Caco-2 (cell line): ENCODE measurements at places on chromosomes 7 and 10. TPM values are rescaled to one million over a fixed set of nuclear protein-coding genes. Genes with fewer than 3 reads are reported as not detected.
A peak's percentile ranks its signal among the peaks of the same experiment; 100 is the strongest.

ABCB4 gene
- total RNA-seq, result 0.18 and 0.21 TPM in 2 replicates

ARPC1A gene
- 190 and 201 TPM in 2 replicates for total RNA-seq

GIMAP5 gene
- total RNA-seq, result not detected in 2 replicates

TBL2 gene
- 74.8 and 76.8 TPM in 2 replicates for total RNA-seq

HK1 gene
- 27.2 and 35.4 TPM in 2 replicates for total RNA-seq

GRM3 gene
- not detected in 2 replicates for total RNA-seq

DNA sequence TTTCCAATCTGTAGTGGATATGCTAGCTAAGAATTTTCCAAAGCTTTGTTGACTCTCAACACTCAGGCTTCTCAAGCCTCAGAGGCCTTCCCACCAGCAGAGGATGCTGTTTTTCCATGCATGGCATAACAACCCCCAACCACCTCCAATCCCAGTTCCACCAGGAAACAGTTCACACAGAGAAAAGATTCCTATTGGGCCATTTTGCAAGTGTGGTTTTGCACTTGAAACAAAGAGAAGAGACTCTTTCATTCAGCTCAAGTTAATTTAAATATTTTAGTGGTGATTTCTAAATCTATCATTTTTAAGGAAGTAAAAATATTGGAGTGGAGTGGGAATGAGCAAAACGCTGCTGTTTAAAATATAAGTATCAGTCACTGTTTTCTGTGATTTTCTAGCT, 105.6 kb upstream of the COL1A2 start:
- H3K4me3 ChIP-seq, result no peak overlapping the region
- no peaks in the 10 kb centered on the region for H3K36me3 ChIP-seq
- no peaks in the 10 kb centered on the region for H3K27me3 ChIP-seq
- H3K4me1 ChIP-seq, result no peaks in the 10 kb centered on the region
- peak; percentile 78 for DNase-seq

- no peaks in the 10 kb centered on the region for H3K36me3 ChIP-seq
- H3K27ac ChIP-seq, result no peak overlapping the region
- H3K4me1 ChIP-seq, result no peaks in the 10 kb centered on the region
- DNase-seq, result no peak
Observed at GRCh38 chr10:113917636-113918035, 63.2 kb downstream of the NHLRC2 start.

DNA sequence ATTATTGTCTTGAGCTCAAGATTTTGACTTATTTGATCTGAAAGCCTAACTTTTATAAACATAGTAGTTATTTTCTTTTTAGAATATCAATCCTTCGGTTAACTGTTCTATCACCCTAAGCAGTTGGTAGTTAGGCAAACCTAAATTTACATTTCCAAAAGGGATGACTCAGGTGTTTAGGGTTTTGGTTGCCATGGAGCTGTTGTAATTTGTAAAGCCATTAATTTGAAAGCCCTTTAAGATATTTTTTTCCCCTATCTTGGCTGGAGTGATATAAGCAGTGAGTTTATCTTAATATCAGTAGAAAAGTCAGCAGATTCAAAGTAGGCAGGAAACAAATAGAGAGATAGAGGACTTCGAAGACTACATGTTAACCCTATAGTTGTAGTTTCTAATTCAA, 1472.6 kb upstream of the CELF2 start:
- H3K27ac ChIP-seq, result no peak overlapping the region
- H3K4me1 ChIP-seq, result no peaks in the 10 kb centered on the region
- H3K27me3 ChIP-seq, result no peaks in the 10 kb centered on the region

- no peak overlapping the region for H3K4me3 ChIP-seq
- no peak for DNase-seq
Observed at GRCh38 chr7:147436718-147437117, 1153.8 kb upstream of the C7orf33 start.

GRCh38 chr7:38311329-38311937, 38.0 kb upstream of the TARP start:
- H3K27me3 ChIP-seq, result no peaks in the 10 kb centered on the region
- peak overlapping the region; percentile 41 for H3K4me3 ChIP-seq
- no peak overlapping the region for H3K27ac ChIP-seq
- no peak for DNase-seq
- no peaks in the 10 kb centered on the region for H3K36me3 ChIP-seq

DNA sequence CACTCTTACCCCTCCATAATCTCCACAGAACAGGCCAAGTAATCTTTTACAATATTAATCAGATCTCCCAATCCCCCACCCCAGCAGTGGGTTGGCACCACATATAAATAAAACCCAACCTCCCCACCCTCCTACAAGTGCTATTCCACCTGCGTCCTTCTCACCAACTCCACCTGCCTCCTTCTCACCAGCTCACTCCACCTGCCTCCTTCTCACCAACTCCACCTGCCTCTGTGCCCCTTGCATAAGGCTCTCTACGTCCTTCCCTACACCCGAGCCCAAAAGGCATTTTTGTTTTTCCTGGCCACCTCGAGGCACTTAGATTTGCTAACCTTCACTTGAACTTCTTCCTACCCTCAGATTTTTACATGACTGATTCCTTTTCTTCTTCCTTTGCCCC, 89.7 kb downstream of the ATE1 start:
- no peaks in the 10 kb centered on the region for H3K27me3 ChIP-seq
- no peak overlapping the region for H3K4me3 ChIP-seq
- H3K27ac ChIP-seq, result peak overlapping the region; percentile 21
- H3K4me1 ChIP-seq, result peaks cover 32% of the 10 kb centered on the region
- H3K36me3 ChIP-seq, result peaks cover 2% of the 10 kb centered on the region; the same call in 1 of the 2 replicates

DNA sequence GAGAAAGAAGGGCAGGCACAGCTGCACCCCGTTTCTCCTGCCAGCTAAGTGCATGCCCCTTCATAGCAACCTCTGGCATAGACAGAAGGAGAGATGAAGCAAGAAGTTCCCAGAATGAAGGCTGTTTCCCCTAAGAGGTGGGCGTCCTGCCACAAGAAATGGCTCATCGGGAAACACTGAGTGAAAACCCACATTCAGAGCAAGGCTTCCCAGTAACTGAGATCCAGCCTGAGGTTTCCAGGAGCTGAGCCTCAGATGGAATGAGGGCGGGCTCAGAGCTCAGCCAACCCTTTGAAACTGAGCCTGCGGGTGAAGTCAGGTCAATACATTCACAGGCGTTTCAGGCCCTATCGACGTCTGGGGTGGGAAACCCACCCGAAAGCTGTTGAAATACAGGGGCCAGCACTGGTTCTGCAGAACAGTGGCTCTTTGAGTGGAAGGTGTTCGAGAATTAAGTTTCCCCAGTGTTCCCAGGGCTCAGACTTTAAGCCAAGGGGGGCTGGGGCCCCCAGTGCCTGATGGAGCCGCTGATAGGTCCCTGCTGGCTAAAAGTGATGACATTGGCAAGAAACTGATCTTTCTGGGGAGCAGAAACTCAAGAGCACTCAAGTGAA, 510.2 kb downstream of the RPS24 start:
- no peaks in the 10 kb centered on the region for H3K36me3 ChIP-seq
- H3K27me3 ChIP-seq, result no peaks in the 10 kb centered on the region
- DNase-seq, result no peak
- H3K27ac ChIP-seq, result no peak overlapping the region
- H3K4me1 ChIP-seq, result peaks cover 20% of the 10 kb centered on the region

DNA sequence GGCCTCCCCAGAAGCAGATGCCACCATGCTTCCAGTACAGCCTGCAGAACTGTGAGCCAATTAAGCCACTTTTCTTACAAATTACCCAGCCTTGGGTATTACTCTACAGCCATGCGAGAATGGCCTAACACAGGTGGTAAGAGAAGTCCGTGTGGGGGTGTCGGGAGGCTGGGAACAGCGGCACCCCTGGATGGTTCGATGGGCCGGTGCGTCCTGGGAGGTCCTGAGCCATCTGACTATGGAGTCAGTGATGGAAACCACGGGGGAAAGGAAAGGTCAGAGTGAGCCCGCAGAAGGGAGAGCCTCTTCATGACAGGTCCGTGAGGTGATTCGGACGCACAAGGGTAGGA, 2.5 kb upstream of the PTPRN2 start:
- H3K27ac ChIP-seq, result no peak overlapping the region
- no peaks in the 10 kb centered on the region for H3K36me3 ChIP-seq
- peaks cover 21% of the 10 kb centered on the region for H3K4me1 ChIP-seq
- no peak overlapping the region for H3K4me3 ChIP-seq
- no peak for DNase-seq

- H3K27me3 ChIP-seq, result no peaks in the 10 kb centered on the region
- no peaks in the 10 kb centered on the region for H3K36me3 ChIP-seq
- DNase-seq, result no peak
Observed at GRCh38 chr7:111672901-111673300, 110.6 kb upstream of the IMMP2L start.

DNA sequence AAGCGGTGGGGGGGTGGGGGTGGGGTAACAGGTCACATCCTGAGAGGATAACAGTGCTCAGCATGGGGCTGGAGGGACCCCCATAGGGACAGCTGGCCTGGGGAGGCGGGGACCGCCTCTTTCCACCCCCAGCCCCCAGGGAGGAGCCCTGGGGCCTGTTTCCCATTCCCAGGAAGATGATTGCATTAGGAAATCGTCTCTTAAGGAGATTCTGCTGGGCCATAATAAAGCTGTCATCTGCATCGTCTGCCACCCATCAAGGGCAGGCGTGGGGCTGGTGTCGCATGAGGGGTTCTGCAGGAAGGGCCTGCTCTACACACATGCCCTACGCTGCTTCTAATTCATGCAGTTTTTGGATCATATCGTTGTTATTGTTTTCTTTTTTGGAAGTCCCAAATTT, 17.2 kb downstream of the RET start:
- H3K27me3 ChIP-seq, result peaks cover 6% of the 10 kb centered on the region
- H3K4me3 ChIP-seq, result no peak overlapping the region
- no peak for DNase-seq
- H3K27ac ChIP-seq, result no peak overlapping the region
- no peaks in the 10 kb centered on the region for H3K4me1 ChIP-seq

DNA sequence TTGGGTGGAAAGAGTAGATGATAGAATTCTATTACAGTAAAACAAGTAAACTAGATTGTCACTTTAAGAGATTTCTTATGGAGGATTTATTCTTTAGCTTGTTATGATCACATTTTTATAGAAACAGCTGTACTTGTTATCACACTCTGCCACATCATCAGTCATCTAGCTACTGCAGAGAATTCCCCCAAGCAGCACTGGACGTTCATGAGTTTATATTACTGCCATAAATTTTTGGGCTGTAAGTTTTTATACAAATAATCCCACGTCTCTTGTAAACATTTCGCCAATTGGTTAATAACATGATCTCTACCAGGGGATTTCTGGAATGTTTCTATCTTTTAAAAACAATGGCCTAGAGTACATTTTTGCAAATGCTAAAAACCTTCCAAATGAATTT, 238.8 kb downstream of the POLR1F start:
- no peak for DNase-seq
- no peaks in the 10 kb centered on the region for H3K27me3 ChIP-seq
- no peaks in the 10 kb centered on the region for H3K36me3 ChIP-seq
- H3K4me3 ChIP-seq, result no peak overlapping the region

DNA sequence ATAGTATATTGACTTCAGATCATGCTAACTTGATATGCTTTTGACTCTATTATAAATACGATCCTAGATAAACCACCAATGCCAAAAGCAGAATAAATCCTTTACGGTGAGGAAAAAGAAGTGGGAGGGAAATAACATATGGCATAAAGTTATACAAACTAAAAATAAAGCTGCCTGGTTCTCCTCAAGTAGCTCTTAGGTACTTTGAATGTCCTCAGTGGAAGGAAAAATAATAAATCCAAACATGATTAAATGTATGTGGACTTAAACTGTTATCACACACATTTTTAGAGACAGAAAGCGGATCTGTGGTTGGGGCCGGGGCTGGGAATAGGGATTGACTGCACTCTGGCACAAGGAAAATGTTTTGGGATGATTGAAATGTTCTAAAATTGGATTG, 23.6 kb downstream of the EEPD1 start:
- no peak overlapping the region for H3K4me3 ChIP-seq
- DNase-seq, result no peak
- H3K27me3 ChIP-seq, result no peaks in the 10 kb centered on the region
- no peaks in the 10 kb centered on the region for H3K4me1 ChIP-seq
- H3K27ac ChIP-seq, result no peak overlapping the region

- no peaks in the 10 kb centered on the region for H3K36me3 ChIP-seq
- no peak overlapping the region for H3K27ac ChIP-seq
- no peak for DNase-seq
- peaks cover 10% of the 10 kb centered on the region for H3K4me1 ChIP-seq
Observed at GRCh38 chr7:30254248-30254647, 30.1 kb upstream of the ZNRF2 start.

DNA sequence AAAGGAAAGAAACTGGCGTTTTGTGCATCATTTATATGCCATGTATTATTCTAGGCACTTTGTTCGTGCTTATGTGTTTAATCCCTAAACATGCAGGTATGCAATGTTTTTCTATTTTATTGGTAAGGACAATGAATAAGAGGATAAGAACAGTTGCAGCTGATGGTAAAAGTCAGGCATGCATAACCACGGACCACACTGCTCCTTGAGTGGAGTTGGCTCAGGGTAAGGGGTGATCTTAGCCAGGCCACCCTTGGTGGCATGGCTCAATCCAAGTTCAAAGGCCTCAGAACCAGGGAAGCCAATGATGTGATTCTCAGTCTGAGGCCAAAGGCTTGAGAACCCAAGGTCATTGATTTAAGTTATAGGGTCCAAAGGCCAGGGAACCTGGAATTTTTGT, 1068.1 kb downstream of the NRG3 start:
- no peak for DNase-seq
- H3K4me1 ChIP-seq, result no peaks in the 10 kb centered on the region
- H3K27ac ChIP-seq, result no peak overlapping the region
- no peaks in the 10 kb centered on the region for H3K36me3 ChIP-seq
- H3K27me3 ChIP-seq, result no peaks in the 10 kb centered on the region

DNA sequence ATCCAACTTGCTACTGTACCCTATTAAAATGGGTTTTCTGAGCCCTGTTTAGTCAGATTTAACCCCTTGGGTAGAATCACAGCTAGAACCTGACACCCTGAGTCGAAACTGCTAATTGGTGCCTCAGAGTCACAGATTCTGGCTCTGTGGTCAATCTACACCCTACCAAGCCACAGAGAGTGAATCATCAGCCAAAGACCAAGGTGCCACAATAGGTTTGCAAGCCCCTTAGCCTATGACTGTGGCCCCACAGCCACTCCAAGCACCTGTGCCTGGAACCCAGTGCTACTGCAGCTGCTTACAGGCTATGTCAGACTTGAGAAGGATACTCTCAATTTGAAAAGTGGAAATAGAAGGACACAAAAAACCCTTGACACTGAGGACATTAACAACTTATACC, 202.8 kb upstream of the KCND2 start:
- H3K4me1 ChIP-seq, result no peaks in the 10 kb centered on the region
- no peaks in the 10 kb centered on the region for H3K27me3 ChIP-seq
- H3K4me3 ChIP-seq, result no peak overlapping the region
- no peak overlapping the region for H3K27ac ChIP-seq

- peaks cover 35% of the 10 kb centered on the region for H3K4me1 ChIP-seq
- no peaks in the 10 kb centered on the region for H3K36me3 ChIP-seq
- H3K27me3 ChIP-seq, result no peaks in the 10 kb centered on the region
- DNase-seq, result no peak
- peak overlapping the region; percentile 70 for H3K27ac ChIP-seq
Observed at GRCh38 chr7:103658055-103659005, 212.3 kb upstream of the SLC26A5 start.

DNA sequence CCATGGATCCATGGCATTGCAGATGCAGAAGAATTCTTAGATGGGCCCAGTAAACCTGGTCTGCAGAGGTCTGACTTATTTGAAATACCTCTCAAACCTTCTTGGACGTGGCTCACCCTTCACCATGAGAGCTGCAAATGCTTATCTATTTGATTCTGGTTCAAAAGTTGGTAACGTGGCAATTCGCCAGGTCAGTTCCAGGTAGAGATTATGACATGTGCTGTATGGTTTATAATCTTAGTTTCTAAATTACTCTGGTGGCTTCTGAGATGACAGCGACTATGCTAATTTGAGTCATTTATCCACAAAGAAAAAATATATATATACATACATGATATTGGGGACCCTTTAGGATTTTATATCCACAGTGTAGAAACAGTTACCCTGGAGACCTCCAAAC, 68.8 kb downstream of the NRP1 start:
- H3K27me3 ChIP-seq, result no peaks in the 10 kb centered on the region
- H3K36me3 ChIP-seq, result no peaks in the 10 kb centered on the region
- no peak overlapping the region for H3K4me3 ChIP-seq
- no peak for DNase-seq
- H3K27ac ChIP-seq, result peak overlapping the region; percentile 70
